Stimulated activated CD4-positive, alpha-beta T cell treated with anti-CD3 and anti-CD28 coated beads, Interleukin-4, amount 100 ng/mL, for 48 hours (primary cell): ENCODE measurements at places on chromosomes 5 and 9.

GRCh38 chr5:72125941-72126620, 18.8 kb downstream of the MAP1B start:
- DNase-seq = no peak

DNA sequence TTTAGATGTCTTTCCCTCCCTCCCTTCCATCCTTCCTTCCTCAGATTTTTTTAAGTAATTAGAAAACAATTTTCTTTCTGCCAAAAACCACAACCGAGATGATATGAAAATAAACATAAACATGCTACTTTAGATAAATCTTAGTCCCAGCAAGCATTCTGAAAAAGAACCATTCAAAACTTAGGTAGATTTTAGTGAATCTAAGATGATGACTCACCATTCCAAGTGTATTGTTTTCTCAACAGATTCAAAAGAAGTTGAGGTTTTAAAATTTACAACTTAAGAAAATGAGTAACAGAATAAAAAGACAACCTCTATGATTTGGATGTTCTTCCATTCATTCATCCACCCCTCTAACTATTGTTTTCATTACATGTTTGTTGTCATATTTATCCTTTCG, 465.1 kb downstream of the PDE4D start:
- no peak for DNase-seq

DNA sequence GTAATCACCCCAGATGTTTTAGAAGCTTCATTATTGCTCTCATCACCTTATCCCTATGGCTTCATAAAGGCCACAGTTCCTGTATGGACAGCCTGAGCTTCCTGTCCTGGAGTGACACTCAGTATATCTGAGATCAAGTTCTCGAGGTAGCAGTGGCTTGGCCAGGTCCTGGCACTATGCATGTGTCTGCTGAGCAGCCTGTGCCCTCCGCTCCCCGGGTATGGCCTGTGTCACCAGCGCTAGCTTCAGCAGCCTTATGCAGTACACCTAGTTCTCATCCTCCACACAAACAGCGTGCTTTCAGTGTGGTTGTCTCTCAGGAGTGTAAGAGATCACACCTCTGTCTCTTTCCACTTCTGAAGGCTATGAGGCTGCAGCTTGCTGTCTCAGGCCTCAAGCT, 514.7 kb downstream of the DIRAS2 start:
- no peak for DNase-seq

- no peak for DNase-seq
Measured at GRCh38 chr9:76691517-76692313, 72.5 kb upstream of the PCA3 start.

- no peak for DNase-seq
Measured at GRCh38 chr9:87086221-87086818, 139.0 kb upstream of the GAS1 start.

GRCh38 chr5:107830750-107831149, 160.0 kb upstream of the EFNA5 start:
- no peak for DNase-seq

DNA sequence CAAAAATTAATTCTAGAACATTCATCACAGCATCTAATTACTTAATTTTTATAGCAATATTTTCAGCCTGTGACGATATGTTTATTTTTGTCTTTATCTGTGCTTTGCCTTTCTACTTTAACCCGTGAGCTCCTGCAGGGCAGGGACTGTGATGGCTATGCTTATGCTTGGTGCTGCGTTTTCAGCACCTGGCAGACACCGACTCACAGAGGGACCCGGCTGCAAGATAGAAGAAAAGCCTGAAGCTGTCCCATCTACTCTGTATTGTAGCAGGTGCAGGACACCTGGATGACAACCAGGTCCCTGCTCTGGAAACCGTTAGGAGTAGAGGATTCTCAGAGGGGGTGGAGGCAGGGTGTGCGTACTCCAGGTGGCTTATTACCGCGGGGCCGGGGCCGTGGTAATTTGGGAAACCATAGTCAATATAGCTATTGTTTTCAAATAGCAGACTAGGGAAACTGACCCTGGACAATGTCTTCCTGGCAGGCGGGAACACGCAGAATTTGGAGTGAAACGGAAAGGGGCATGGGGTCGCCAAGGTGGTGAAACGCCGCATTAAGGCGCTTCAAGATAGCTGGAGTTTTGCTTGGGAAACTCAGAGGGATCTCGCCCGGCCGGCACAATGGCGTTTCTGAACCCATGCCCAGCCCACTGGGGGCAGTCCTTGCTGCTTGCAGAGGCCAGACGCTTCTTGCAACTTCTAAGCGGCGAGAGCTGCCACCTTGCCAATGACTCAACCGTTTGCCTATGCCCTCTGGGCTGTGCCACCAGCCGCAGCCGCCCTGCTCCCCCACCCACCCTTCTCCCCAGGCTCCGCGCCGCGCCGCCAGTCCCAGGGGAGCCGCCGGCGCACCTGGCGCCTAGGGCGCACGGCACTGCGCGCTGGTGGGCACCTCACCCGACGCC, 140.1 kb upstream of the PALM2AKAP2 start:
- DNase-seq = no peak

- no peak for DNase-seq
Measured at GRCh38 chr9:137800196-137801022, 77.2 kb upstream of the CACNA1B start.

DNA sequence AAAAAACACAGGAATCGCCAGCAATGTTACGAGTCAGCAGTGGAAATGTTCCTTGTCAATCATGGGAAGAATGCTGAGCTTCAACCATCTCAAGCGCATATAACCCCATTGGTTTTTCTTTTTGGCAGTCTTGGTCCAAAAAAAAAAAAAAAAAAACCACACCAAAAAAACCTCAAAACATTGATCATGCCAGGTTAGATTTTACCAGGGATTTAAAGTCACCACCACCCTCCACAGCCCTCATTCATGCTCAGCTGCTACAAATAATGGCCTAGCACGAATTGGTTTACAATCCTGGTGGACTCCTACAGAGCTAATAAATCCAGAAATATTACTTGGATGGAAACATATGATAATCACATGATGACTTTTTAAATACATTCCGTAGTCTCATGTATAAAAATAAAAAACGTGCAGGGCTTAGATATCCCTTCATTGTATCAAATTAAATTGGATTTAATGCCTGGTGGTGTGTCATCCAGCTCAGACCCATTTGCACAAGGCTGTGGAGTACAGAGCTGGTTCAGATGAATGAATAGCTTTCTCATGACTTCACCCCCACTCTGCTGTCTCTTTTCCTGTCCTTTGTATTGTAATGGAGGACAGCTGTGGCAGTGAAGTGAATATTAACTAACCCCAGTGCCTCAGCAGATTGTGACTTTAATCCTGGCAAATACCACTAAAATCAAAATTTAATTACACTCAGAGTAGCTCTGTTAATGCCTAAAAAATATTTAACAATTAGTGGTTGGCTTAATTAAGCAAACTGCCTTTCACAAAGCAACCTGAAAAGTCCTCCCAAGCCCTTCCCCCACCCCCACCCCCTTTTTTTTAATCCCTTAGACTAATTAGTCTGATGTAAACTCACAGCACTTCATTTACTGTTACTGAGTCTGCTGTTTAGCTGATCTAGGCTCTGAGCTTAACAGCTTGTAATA, 626.5 kb upstream of the ZNF608 start:
- no peak for DNase-seq
